Activated B cell treated with CpG ODN at 0.5 μM for 24 hours (primary cell): ENCODE measurements at places on chromosomes 12 and 14.

- H3K4me3 ChIP-seq = no peak overlapping the region
- H3K27ac ChIP-seq = no peak overlapping the region
- no peak for DNase-seq
- no peaks in the 10 kb centered on the region for H3K4me1 ChIP-seq
- no peaks in the 10 kb centered on the region for H3K36me3 ChIP-seq
Measured at GRCh38 chr12:79983986-79984620, 49.2 kb upstream of the PPP1R12A start.

DNA sequence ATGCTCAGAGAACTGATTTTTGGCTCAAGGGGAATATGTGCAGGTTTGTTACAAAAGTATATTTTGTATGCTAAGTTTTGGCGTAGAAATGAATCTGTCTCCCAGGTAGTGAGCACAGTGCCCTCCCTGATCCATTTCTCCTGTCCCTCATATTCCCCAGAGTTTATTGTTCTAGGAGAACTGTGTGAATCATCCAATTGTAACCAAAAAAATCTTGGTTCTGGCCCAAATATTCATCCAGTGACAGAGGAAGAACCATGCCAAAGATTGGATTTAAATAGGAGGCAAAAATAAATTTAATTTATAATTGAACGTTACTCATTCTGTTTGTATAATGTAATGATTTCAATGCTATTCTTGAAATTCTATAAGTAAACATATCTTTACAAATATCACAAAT is 4.8 kb downstream of the CATSPERB start:
- H3K4me3 ChIP-seq = no peak overlapping the region
- no peak overlapping the region for H3K27ac ChIP-seq
- DNase-seq = no peak
- H3K27me3 ChIP-seq = peaks cover 4% of the 10 kb centered on the region
- no peaks in the 10 kb centered on the region for H3K4me1 ChIP-seq

GRCh38 chr12:91778938-91779400 is 366.7 kb downstream of the BTG1 start:
- H3K27ac ChIP-seq = peak overlapping the region; percentile 88
- H3K27me3 ChIP-seq = no peaks in the 10 kb centered on the region
- DNase-seq = no peak
- peaks cover 24% of the 10 kb centered on the region for H3K4me1 ChIP-seq
- no peaks in the 10 kb centered on the region for H3K36me3 ChIP-seq
- H3K4me3 ChIP-seq = peak overlapping the region; percentile 50

DNA sequence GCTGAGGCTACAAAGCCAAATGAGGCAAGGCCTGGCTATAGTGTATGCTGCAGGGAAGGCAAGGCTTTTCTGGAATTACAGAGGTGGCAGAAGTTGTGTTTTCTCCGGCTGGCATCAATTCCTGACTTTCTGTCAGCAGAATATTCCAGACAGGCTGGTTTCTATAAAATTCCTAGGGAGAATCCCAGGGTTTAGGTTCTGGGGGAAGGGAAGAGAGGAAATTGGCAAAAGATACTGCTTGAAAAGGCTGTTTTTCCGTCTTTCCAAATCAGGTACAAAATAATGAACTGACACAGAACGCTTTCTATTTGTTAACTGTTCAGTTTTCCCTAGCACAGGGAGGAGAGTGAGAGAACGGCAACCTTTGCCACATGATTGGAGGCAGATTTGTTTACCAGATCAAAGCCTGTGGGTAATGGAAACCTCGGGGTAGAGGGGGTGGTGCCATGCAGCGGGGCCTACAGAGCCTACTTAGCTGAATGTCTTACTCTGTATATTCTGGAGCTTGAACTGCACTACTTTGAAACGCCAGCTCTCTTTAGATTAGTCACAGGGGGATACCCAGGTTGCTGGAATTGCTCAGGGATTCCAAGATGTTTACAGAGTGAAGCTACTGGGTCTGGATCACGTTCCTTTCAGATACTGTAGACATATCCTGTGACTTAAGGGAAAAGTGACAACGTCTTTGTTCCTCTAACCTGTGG is 65.8 kb upstream of the DACT1 start:
- H3K27ac ChIP-seq = no peak overlapping the region
- no peaks in the 10 kb centered on the region for H3K4me1 ChIP-seq
- no peak overlapping the region for H3K4me3 ChIP-seq
- no peaks in the 10 kb centered on the region for H3K36me3 ChIP-seq
- no peak for DNase-seq

GRCh38 chr12:131063960-131064359 is 110.3 kb downstream of the ADGRD1 start:
- peaks cover 5% of the 10 kb centered on the region for H3K4me1 ChIP-seq
- H3K4me3 ChIP-seq = no peak overlapping the region
- no peak overlapping the region for H3K27ac ChIP-seq
- DNase-seq = no peak
- peaks cover 12% of the 10 kb centered on the region for H3K27me3 ChIP-seq
- no peaks in the 10 kb centered on the region for H3K36me3 ChIP-seq

- peaks cover 60% of the 10 kb centered on the region for H3K4me1 ChIP-seq
- H3K27ac ChIP-seq = no peak overlapping the region
- H3K36me3 ChIP-seq = no peaks in the 10 kb centered on the region
- DNase-seq = no peak
Measured at GRCh38 chr14:61891170-61891569, 128.9 kb downstream of the SNAPC1 start.

DNA sequence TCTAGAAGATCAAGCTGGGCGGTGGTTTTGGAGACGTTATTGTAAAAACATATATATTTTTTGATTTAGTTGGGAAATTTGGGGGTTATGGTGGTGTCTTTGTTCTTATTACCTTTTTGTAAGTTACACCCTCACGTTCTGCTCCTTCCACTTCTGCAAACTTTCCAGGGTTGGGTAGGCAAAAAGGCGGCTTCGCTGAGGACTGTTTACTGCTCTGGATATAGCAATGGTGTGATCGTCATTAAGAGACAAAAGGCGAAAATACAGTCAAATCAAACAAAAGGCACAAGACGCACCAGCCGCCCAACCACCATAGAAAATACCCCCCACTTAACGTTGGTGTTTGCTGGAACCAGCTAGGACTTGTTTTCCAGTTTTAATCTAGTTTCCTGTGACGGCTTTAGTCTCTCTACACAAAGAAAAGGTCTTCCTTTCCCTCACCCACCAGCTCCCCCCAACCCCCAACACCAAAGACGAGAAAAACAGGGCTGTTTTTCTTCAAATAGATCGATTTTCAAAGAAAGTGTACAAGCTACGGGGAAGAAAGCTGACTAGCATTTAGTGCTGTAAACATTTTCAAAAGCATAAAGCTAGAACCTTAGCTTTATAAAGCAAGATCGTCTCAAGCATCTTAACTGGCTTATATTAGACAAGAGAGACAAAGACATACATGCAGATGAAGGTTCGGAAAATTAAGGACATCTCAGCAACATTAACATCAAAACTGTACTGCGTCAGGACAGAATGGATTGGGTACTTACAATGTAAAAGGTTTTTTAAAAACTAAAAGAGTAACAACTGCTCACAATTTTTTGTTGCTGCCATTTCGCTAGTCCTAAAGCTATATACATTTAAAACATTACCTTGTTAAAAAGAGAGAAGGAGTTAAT is 2.0 kb upstream of the SETD1B start:
- no peak for DNase-seq
- peaks cover 45% of the 10 kb centered on the region for H3K36me3 ChIP-seq
- H3K4me3 ChIP-seq = peak overlapping the region; percentile 93

DNA sequence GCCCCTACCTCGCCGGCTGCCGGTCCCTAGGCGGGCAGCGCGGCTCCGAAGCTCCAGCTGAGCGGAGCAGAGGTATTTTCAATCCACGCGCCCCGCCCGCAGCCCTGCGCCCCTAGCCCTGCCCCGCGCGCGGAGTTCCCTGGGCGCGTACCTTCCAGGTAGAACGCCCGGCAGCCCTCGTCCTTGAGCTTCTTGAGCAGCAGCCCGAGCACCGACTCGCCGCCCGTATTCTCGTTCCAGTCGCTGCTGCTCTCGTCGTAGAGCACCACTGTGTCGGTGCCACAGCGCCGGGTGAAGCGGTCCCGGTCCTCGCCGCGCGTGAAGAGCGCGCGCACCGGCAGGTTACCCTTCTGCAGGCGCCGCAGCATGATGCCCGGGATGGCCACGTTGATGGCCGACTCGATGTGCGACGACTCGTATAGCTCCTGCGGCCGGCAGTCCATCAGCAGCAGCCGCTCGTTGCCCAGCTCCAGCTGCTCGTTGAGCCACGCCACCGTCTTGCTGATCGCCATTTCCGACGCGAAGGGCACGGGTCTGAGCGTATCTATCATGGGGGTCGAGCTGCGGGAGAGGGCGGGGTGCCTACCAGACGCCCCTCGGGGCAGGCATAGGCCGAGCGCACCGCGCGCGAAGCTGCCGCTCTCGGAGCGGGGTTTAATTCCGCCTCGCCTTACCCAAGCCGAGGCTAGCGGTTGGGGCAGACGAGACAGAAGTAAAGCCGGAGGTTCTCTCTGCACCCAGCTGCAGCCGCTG is 636 bp downstream of the DUSP6 start:
- H3K4me1 ChIP-seq = peaks cover 72% of the 10 kb centered on the region
- peak; percentile 46 for DNase-seq
- no peaks in the 10 kb centered on the region for H3K27me3 ChIP-seq
- H3K36me3 ChIP-seq = peaks cover 8% of the 10 kb centered on the region
- H3K27ac ChIP-seq = peak overlapping the region; percentile 82

DNA sequence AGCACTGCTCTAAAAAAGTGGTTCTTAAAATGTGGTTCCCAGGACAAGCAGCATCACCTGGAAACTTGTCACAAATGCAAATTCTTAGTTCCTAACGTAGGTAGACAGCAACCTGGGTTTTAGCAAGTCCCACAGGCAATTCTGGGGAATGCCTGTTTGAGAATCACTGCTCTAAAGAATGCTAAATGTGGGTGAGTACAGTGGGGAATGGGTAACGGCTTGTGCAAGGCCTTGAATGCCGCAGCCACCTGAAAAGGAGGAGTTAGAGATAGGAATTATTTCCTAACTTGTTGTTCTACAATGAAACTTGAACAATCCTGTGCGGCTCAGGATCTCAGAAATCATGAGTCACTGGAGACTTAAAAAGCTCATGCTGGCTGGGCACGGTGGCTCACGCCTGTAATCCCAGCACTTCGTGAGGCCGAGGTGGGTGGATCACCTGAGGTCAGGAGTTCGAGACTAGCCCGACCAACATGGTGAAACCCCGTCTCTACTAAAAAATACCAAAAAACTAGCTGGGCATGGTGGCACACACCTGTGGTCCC is 34.9 kb downstream of the GNS start:
- no peaks in the 10 kb centered on the region for H3K27me3 ChIP-seq
- peaks cover 69% of the 10 kb centered on the region for H3K36me3 ChIP-seq
- no peak overlapping the region for H3K4me3 ChIP-seq
- no peak for DNase-seq

GRCh38 chr12:111310076-111310870 is 58.6 kb downstream of the PHETA1 start:
- H3K4me3 ChIP-seq = no peak overlapping the region
- H3K27ac ChIP-seq = no peak overlapping the region
- no peak for DNase-seq
- H3K27me3 ChIP-seq = peaks cover 9% of the 10 kb centered on the region

GRCh38 chr12:6902448-6902847 is 2.2 kb upstream of the LRRC23 start:
- H3K4me3 ChIP-seq = no peak overlapping the region
- no peaks in the 10 kb centered on the region for H3K36me3 ChIP-seq
- H3K4me1 ChIP-seq = peaks cover 8% of the 10 kb centered on the region
- no peak overlapping the region for H3K27ac ChIP-seq

- no peak overlapping the region for H3K4me3 ChIP-seq
- no peak for DNase-seq
- H3K4me1 ChIP-seq = no peaks in the 10 kb centered on the region
- no peaks in the 10 kb centered on the region for H3K27me3 ChIP-seq
Measured at GRCh38 chr12:117433878-117434277, 72.5 kb upstream of the NOS1 start.

GRCh38 chr14:23379366-23380196 is 2.7 kb downstream of the CMTM5 start:
- H3K36me3 ChIP-seq = no peaks in the 10 kb centered on the region
- peaks cover 20% of the 10 kb centered on the region for H3K27me3 ChIP-seq
- no peak overlapping the region for H3K4me3 ChIP-seq
- no peaks in the 10 kb centered on the region for H3K4me1 ChIP-seq
- DNase-seq = peak; percentile 56
- no peak overlapping the region for H3K27ac ChIP-seq

- no peaks in the 10 kb centered on the region for H3K4me1 ChIP-seq
- H3K4me3 ChIP-seq = no peak overlapping the region
- H3K27me3 ChIP-seq = peaks cover 9% of the 10 kb centered on the region
- H3K27ac ChIP-seq = no peak overlapping the region
- DNase-seq = no peak
Measured at GRCh38 chr12:107277855-107278254, 184.5 kb upstream of the CRY1 start.

GRCh38 chr12:6337958-6338433 is 3.9 kb downstream of the TNFRSF1A start:
- H3K27me3 ChIP-seq = peaks cover 46% of the 10 kb centered on the region
- no peak overlapping the region for H3K4me3 ChIP-seq
- H3K27ac ChIP-seq = no peak overlapping the region
- no peak for DNase-seq
- no peaks in the 10 kb centered on the region for H3K36me3 ChIP-seq

- H3K4me3 ChIP-seq = no peak overlapping the region
- DNase-seq = no peak
- no peak overlapping the region for H3K27ac ChIP-seq
- H3K36me3 ChIP-seq = no peaks in the 10 kb centered on the region
Measured at GRCh38 chr12:43428088-43428600, 123.9 kb downstream of the ADAMTS20 start.

- H3K4me3 ChIP-seq = peak overlapping the region; percentile 13
- H3K4me1 ChIP-seq = peaks cover 25% of the 10 kb centered on the region
- H3K27me3 ChIP-seq = no peaks in the 10 kb centered on the region
- H3K36me3 ChIP-seq = peaks cover 33% of the 10 kb centered on the region
- DNase-seq = peak; percentile 18
- no peak overlapping the region for H3K27ac ChIP-seq
Measured at GRCh38 chr14:104931771-104932675, 7.3 kb downstream of the PLD4 start.

- no peak overlapping the region for H3K4me3 ChIP-seq
- H3K4me1 ChIP-seq = no peaks in the 10 kb centered on the region
- DNase-seq = no peak
- no peaks in the 10 kb centered on the region for H3K27me3 ChIP-seq
Measured at GRCh38 chr14:67646131-67646530, 26.4 kb downstream of the ARG2 start.

DNA sequence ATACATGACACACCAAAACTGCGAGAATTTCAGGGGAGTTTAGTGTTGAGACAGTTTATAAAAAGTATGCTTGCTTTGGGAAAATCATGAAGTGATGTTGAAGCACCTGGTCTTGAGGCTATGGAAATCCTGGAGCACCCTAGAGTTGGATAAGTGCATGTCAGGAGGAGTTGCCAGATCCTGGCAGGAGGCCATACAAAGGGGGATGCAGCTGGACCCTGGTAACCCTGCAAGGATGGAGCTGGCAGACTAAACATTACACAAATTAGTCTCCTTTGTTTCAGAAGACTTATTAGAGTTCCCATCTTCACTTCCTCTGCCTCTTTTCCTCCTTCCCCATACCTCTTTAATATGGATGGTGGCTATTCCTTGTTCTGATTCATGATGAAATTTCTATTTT is 907.0 kb downstream of the BCL11B start:
- no peaks in the 10 kb centered on the region for H3K36me3 ChIP-seq
- DNase-seq = no peak
- H3K4me1 ChIP-seq = no peaks in the 10 kb centered on the region
- no peak overlapping the region for H3K27ac ChIP-seq
- H3K4me3 ChIP-seq = no peak overlapping the region
- no peaks in the 10 kb centered on the region for H3K27me3 ChIP-seq

GRCh38 chr12:115632308-115632707 is 645.2 kb downstream of the MED13L start:
- no peaks in the 10 kb centered on the region for H3K27me3 ChIP-seq
- DNase-seq = no peak
- no peaks in the 10 kb centered on the region for H3K4me1 ChIP-seq
- no peak overlapping the region for H3K27ac ChIP-seq
- no peak overlapping the region for H3K4me3 ChIP-seq
